ENCODE measurements at places on chromosomes 3 and 15.

GRCh38 chr3:58157700-58158099 is 53.1 kb downstream of the DNASE1L3 start:
- DNase-seq = no peak

GRCh38 chr3:108085810-108086350 is 5.0 kb downstream of the CD47 start:
- DNase-seq = no peak

- peak; percentile 6 for DNase-seq
Observed at GRCh38 chr15:79769069-79769481, 127.7 kb downstream of the MTHFS start.

GRCh38 chr3:123678108-123678511 is 93.3 kb upstream of the HACD2 start:
- peak; percentile 96 for DNase-seq

GRCh38 chr3:117217355-117217754 is 507.8 kb downstream of the TUSC7 start:
- no peak for DNase-seq

GRCh38 chr3:98807011-98807410 is 43.9 kb downstream of the ST3GAL6 start:
- no peak for DNase-seq

- DNase-seq = no peak
Observed at GRCh38 chr3:168123201-168124176, 27.8 kb upstream of the GOLIM4 start.
